ENCODE measurements at places on chromosomes 16 and 17.

- no peak for DNase-seq
These were observed 2.8 kb upstream of the MSRB1 start for GRCh38 chr16:1945559-1946391.

GRCh38 chr16:83878838-83879237, 20.1 kb upstream of the MLYCD start:
- DNase-seq, result peak; percentile 77

DNA sequence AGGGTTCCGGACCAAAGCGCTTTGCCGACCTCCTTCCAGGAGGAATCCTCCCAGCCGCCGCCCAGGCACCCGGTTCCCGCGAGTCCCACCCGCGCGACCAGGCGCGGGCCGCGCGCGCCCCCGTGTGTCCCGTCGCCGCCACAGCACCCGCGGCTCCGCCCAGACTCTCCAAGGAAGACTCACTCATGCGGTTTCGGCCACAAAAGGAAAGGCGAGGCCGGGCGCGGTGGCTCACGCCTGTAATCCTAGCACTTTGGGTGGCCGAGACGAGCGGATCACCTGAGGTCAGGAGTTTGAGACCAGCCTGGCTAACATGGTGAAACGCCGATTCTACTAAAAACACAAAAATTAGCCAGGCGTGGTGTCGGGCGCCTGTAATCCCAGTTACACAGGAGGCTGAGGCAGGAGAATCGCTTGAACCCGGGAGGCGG, 3.5 kb upstream of the PKMYT1 start:
- DNase-seq, result peak; percentile 90

- DNase-seq, result no peak
These were observed 26.3 kb downstream of the FOXL1 start for GRCh38 chr16:86604436-86605193.

GRCh38 chr16:56836410-56837230, 28.4 kb upstream of the SLC12A3 start:
- DNase-seq, result no peak

DNA sequence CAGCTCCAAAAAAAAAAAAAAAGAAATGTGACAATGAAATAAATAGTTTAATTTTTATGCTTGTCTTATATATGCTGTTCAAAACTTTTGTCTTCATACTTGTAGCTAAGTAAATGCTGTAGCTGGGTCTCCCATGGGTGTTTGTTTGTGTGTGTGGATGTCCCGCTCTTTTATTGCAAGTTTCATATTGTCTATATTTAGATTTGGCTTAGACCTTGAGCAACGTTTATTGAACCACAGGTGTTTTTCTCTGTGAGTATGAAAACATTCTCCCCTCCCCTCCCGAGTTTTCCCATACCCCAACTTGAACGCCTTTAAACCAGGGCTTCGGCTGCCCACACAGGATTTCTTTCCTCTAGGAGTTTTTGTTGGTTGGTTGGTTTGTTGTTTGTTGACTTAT, 45.2 kb downstream of the MFSD11 start:
- no peak for DNase-seq

DNA sequence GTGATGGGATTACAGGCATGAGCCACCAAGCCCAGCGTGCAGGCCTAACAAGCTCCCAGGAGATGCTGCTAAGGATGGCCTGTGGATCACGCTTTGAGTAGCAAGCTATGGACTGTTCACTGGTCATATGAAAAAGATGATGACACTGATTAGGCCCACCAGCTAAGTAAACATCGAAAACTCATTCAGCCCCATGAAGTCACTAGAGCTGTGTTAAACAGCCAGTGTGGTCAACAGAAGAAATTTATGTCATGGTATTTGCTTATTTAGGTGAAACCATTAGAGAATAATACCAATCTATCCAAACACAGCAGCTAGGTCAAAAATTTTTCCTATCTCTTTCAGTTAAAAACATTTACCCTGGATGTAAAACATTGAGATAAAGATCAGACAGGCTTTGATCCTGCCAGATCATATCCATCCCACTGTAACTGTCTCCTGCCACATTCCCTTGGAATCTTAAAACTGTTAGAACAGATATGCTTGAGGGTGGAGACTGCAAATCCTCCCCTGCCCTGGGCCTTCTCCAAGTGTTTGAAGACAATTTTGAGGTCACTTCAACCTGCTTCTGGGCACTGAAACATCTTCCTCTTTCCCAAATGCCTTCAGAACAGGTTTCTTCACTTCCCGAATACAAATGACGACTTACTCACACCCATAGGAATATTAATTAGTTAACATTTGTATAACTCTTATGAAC, 30.9 kb downstream of the HOXB1 start:
- no peak for DNase-seq

DNA sequence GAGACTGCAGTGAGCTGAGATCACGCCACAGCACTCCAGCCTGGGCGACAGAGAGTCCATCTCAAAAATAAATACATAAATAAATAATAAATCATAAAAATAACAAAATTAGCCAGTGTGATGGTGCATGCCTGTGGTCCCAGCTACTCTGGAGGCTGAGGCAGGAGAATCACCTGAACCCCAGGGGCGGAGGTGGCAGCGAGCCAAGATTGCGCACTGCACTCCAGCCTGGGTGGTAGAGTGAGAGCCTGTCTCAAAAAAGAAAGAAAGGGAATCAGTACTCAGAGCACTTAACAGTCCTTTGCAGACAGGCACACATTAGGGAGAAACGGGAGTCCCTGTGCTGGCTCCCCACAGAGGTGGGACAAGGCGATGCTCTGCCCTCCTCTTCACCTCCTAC, 25.1 kb downstream of the MAPK8IP3 start:
- DNase-seq, result no peak

DNA sequence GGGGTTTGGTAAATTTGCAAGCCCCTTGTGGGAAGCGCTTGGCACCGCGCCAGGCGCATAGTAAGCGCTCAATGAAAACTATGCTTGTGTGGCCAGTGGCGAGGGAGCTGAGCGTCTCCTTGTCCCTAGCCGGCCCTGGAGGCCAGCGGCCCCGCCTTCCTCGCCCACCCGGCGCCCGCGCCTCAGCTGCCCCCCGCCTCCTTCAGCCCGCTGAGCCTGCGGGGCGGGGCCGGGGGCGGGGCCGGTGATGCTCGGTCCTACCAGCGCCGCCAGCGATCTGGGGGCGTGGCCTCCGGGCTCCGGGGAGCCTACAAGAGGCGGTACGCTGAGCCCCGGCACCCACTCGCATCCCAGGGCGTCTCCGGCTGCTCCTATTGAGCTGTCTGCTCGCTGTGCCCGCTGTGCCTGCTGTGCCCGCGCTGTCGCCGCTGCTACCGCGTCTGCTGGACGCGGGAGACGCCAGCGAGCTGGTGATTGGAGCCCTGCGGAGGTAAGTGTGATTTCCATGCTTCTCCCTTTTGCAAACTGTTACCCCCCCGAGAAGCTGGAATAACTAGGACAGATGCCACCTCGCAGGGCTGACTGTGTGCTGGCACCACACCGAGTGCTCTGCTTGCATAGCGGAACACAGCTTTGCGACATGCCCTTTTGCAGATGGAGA, at the start of gene CRISPLD2:
Gene CRISPLD2, plus strand, starts transcription at position 342 of the 661 bp plus-strand sequence. CDS start 18,511 bp downstream, outside the sequence.
- DNase-seq, result peak; percentile 95

- peak; percentile 79 for DNase-seq
These were observed 16.3 kb downstream of the SHISA9 start for GRCh38 chr16:12917653-12918052.

GRCh38 chr17:82356845-82357355, 2.1 kb upstream of the TEX19 start:
- DNase-seq, result no peak

GRCh38 chr16:2778630-2778958, 1.5 kb upstream of the ELOB start:
- DNase-seq, result no peak

DNA sequence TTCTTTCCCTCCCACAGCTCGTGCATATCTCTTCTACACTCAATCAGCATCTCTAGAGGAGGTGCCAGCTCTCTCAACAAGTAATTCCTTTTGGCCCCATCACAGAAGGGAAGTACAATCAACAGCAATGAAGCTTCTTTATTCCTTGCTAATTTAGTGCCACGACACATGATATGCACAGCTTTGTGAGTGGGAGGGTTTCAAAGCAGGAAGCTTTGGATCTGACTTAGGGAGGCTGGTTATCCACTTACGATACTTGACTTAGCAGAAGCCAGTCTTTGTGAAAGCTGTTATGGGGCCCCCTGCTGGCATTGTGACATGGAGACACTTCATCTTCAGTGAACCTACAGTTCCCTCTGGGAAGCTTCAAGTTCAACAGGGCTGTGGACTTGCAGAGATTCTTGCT, 81.0 kb downstream of the TMEM100 start:
- peak; percentile 65 for DNase-seq

DNA sequence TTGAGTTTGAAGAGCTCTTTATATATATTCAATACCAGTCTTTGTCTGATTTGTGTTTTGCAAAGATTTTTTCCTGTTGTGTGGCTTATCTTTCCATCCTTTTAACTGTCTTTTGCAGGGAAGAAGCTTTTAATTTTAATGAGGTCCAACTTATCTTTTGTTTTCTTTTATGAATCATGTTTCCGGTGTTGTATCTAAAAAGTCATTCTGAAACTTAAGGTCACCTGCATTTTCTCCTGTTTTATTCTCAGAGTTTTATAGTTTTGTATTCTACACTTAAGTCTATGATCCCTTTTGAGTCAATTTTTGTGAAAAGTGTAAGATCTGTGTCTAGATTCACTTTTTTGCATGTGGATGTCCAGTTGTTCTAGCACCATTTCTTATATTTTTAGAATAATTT, 24.6 kb upstream of the COX10 start:
- no peak for DNase-seq

DNA sequence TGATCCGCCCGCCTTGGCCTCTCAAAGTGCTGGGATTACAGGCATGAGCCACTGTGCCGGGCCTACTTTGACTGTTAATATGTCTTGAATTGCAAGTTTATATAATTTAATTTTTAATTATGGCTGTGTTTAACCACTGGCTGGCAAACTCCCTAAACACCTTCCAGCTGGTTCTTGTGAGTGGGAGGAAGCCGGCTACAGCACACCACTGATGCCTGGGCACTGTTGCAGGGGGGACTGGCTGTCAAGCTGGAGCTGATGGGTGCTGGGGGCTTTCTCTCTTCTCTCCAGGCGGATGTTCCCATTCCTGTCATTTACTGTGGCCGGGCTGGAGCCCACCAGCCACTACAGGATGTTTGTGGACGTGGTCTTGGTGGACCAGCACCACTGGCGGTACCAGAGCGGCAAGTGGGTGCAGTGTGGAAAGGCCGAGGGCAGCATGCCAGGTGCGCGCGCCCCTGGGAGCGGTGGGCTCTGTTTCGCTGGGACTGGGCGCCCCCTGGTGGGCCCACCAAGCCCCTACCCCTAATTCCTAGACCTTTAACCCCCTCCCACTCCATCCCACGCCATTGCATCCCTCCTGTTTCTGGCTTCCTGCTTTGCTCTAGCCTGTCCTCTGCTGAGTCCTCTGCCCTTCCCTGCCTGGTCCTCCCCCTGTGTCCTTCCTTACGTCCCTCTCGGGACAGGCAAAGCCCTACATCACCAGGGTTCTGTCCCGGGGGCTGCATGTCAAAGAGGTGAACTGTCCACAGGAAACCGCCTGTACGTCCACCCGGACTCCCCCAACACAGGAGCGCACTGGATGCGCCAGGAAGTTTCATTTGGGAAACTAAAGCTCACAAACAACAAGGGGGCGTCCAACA, 9.5 kb downstream of the TBX21 start:
- DNase-seq, result peak; percentile 22

DNA sequence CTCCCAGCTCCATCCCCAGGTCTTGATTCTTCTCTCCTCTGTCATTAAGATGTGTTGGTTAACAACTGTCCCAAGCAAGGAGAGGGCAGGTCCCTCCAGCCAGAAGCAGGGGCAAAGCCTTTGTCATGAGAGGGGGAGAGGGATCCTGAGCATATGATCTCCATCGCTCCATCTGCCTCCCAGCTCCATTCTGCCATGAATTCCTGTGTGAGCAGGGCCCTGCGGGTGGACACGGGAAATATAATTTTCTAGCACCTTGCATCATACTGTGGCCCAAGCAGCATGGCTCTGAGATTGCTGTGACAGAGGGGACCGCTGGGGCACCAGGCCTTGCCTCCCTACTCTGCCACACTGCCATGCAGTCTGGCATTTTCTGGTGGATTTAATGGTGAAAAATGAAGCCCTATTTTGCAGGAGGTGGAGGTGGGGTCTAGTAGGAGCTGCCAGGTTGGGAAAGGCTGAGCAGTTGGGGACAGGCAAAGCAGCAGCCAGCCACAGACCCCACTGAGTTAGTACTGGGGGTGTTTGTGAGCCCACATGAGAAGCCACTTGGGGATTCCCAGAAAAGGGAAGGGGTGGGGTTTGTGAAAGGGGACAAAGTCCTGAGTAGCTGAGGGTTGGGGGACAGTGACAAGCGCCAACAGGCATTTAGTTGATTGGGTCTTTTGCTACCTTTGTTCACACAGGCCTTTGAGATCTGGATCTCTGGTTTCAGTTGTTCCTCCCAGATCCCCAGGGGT, 16.4 kb downstream of the TMEM238L start:
- no peak for DNase-seq

DNA sequence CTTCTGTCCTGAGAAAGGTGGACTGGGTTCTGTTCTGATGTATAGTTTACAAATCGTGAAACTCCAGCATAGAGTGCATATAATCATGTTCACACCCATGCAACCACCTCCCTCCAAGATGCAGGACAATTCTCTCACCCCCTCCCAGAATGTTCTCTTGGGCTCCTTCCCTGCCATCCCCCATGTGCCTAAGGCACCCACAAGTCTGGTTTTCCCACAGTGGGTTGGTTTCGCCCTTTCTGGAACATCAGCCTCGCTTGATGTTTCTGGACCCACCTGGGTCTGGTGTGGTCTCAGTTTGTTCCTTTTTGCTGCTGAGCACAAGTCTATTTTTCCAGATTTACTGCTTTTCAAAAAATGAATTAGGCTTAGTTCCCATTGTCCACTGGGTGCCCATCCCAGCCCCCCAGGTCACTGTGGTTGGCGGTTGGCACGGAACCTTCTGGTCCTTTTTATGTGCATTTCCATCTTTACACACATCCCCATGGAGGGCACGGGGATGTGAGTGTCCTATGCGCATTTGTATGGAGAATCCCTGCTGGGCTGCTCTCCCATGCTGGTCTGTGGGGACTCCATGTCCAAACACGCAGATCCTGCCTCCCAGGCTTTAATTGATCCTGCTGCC, 19.0 kb downstream of the MAP2K3 start:
- no peak for DNase-seq

GRCh38 chr17:75637143-75637538, 3.9 kb downstream of the SMIM5 start:
- no peak for DNase-seq

DNA sequence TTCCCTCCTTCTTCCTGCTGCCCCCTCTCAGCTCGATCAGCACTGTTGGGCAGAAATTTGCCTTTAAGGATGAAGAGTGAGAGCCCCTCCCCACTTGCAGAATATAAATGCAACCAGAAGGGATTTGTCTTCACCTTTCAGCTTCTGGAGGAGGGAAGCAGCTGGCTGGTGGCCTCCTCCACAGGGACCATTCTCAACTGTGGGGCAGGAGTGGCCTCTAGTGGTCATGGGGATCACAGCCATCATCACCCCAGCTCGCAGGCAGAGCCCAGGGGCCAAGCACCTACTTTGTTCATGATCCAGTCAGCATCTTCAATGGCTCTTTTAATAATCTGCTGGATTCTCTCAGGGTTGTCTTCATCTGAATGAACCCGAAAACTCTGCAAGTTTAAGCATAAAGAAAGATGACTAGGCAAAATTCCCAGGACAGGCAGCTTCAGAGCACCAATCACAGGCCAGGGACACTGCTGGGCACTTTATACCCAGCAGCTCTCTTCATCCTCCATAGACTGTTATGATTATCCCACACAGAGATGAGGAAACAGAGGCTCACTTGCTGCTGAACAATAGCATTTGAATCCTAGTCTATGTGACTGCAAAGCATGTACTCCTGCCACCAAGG, 13.1 kb downstream of the LYRM9 start:
- peak; percentile 69 for DNase-seq

- no peak for DNase-seq
These were observed 63.2 kb downstream of the AMFR start for GRCh38 chr16:56362057-56362655.

GRCh38 chr17:21677126-21677910, 15.0 kb upstream of the KCNJ18 start:
- no peak for DNase-seq

Data from ACHN (cell line).